NCI-H1436 (cell line): ENCODE measurements at places on chromosomes 7 and 10.

GRCh38 chr7:152035817-152036216, 10.3 kb downstream of the GALNT11 start:
- DNase-seq: no peak

GRCh38 chr10:11876324-11876723, 53.2 kb downstream of the PROSER2 start:
- no peak for DNase-seq

GRCh38 chr7:144137501-144137900, 14.5 kb downstream of the OR2A14 start:
- DNase-seq: no peak

DNA sequence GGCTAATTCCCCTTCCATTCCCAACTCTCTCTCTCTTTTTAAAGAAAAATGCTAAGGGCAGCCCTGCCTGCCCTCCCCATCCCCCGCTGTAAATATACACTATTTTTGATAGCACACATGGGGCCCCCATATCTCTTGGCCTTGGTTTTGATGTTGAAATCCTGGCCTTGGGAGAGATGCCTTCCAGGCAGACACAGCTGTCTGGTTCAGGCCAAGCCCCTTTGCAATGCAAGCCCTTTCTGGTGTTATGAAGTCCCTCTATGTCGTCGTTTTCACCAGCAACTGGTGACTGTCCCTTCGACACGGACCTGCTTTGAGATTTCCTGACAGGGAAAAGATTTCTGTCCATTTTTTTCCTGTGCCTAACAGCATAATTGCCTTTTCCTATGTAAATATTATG, 3.0 kb downstream of the ADRA2A start:
- DNase-seq: no peak

DNA sequence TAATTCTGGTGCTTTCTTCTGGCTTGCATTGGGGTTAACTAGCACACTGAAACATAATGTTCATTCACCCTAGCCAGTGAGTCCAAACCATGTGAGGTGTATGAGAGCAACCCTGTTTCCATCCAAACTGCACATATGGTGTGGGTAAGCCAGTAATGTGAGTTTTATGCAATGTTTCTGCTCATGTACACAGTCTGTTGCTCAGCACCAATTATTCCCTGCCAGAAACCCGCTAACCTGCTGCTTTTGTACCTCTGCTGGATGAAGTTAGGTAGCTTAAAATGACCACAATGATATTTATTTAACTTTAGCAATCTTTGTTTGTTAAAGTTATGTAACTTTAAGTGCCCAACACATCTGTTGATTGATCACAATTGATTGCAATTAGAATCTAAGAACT, 93.7 kb upstream of the RPA3 start:
- no peak for DNase-seq

DNA sequence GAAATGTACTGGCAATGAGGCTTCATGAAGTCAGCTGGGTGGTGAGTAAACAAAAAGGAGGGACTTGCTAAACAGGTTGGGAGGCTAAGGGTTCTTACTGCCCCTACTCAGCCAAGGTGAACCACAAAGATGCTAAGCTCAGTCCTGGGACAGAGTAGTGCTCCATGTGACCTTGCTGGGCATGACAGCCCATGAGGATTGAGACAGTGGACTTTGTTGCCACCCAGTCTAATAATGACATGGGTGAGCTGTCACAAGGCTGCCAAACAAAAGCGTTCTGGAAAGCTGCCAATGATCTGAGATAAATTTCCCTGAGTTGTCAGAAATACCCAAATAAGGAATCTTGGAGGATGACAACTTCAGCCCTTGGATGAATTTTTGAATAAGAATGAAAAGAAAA, 75.2 kb downstream of the CLEC2L start:
- DNase-seq: no peak

DNA sequence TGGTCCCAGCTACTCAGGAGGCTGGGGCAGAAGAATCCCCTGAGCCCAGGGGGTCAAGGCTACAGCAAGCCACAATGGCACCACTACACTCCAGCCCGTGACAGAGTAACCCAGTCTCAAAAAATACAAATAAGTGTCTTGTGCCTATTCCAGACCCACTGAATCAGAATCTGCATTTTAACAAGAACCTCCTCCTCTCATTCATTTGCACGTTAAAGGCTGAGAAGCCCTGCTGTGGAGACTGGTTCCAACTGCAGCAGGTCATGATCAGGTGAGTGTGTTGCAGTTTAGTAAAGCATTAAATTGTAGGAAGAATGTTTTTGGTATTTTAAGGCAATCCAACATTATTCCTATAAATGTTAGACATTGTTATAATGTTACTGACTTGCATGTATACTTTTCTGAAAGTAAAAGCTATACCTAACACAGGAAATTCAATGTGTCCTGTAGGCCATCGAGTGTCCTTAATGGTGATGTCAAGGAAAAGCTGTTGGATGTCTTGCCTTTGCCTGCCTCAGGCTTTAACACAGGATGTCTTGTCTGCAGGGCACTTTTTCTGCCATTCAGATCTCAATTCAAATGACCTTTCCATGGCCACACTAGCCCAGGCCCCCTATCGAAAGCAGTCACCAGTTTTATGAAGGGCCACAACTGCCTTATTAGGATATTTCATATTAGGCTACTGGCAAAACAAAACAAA, 30.4 kb downstream of the MKRN1 start:
- DNase-seq: no peak

DNA sequence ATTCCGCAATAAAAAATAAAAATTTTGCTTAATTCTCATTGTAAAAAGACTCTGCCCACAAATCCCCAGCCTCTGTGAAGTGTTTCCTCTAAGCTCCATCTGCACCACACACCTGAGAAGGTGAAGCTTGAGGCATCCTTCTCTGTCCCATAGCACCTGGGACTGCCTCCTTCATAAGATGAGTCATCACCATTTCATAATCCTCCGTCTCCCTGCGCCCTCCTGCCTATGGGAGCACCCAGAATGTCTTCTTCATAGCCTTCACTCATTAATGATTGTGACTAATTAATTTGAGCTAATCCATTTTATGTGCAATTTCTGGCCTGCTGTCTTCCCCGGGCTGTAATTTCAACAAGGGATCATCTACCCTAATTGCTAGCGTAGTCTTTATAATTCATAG, 90.3 kb downstream of the WDR11 start:
- DNase-seq: no peak

DNA sequence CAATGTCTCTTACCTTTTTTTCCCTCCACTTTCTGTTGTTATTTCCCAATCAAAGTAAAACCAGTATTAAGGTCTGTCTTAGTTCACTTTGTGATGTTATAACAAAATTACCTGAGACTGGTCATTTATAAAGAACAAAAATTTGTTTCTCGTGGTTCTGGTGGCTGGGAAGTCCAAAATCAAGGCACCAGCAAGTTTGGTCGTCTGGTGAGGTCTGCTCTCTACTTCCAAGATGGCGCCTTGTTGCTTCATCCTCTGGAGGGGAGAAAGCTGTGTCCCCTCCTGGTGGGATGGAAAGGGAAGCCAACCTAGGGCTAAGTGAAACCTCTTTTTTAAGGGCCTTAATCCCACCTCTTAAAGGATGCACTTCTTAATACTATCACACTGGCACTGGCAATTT, 22.3 kb upstream of the INSYN2A start:
- DNase-seq: no peak

- no peak for DNase-seq
Observed at GRCh38 chr7:139900326-139900725, 71.3 kb downstream of the TBXAS1 start.

DNA sequence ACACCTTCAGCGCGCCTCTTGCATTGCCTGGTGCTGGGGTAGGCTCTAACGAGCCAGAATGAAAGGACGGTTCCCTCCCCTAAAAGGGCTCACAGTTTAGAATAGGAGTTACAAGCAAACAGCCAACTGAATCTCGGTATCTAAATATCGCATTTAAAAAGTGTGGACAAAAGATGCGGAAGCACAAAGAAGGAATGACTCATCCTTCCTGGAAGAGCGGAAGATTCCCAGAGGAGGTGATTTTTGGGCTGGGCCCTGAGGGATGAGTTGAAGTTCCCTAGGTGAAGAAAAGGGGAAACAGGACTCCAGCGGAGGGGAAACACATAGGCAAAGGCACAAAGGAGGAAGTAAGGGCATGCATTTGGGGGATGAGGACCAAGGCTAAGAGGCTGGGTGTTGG, 29.9 kb downstream of the SRRM3 start:
- no peak for DNase-seq

DNA sequence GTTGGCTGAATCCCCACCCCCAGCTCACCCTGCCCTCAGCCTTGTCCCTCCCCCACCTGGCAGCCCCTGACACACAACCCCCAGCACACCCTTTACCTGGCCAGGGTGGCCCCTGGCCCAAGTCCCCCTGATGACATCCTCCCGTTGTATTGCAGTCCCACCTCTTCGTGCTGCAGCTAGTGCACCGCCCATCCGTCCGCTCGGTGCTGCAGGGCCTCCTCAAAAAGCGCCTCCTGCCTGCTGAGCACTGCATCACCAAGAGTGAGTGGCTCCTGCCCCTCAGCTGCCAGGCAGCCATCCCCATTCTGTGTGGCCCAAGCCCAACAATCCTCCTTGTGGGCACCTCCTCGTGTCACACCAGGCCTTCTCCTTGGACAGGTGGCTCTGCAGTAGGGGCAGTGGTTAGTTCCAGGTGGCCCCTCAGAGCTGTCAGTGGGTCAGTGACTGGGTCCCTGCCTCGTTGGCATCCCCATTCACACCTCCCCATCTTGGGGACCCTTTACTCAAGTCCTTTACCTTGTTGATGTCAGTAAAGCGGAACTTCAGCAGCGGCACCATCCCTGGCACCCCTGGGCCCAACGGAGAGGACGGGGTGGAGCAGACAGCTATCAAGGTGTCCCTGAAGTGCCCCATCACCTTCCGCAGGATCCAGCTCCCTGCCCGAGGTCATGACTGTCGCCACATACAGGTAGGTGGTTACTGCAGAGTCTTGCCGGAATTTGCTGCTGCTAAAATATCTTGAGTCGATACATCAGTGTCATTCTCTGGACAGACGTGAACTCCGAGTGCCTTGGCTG, 14.3 kb downstream of the ZMIZ2 start:
- DNase-seq: no peak

DNA sequence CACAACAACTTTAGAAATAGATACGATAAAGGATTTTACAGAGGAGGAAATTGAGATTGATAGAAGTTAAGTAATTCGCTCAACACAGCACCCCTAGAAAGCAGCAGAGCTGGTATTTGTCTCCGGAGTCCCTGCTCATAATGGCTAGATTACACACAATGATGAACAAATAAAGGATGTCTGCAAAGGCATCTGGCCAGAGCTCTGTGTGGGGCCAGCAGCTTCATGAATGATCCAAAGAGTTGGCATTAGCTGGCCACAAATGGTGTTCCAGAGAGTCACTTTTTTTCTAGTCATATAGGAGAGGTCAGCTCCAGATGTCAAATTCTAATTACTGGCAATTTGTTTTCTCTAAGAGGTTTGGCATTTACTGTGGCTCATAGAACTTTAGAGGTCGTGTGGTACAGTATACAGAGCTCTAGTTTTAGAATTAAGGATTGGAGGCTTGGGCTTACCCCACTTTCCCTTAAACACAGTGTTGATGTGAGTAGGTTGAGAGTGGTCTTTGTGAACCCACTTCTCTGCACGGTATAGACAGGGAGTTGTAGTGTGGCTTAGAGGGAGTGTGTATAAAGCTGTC, 186.2 kb downstream of the BICC1 start:
- DNase-seq: no peak

GRCh38 chr10:2592360-2593160, 474.8 kb upstream of the PFKP start:
- DNase-seq: no peak

- DNase-seq: no peak
Observed at GRCh38 chr7:44218418-44219201, 17.8 kb downstream of the YKT6 start.

DNA sequence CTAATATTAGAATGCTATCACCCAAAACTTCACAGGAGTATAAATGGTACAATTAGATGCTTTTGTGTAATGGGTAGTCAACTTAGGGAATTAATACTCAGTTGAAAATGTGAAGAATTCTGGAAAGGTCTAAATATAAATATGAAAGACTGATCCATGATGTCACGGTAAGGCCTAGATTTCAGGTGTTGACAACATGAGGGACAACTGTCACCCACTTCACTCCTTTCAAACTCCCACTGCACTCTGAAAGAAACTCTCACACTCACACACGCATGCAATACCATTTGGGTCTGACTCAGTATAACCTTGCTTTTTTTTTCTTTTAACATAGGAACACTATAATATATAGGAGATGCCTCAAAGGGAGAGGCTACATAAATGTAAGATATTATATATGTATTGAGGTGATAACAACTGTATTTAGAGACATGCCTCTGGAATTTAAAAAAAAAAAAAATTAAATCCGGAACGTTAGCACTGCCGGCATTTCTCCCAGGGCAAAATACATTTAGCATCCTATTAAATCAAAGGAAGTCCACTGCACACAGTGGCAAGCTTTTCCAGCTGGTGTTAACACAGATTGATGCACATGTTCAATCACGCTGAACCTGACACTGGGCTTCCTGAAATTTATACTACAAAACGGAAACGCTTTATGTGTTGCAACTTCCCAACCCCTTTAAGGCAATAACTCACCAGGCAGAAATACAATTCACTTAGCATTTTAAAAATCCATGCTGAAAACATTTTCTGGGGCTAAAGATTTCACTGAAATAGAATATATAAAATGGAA, 74.9 kb downstream of the RSU1 start:
- DNase-seq: no peak

GRCh38 chr7:29921404-29922010, 68.1 kb downstream of the SCRN1 start:
- peak; percentile 37 for DNase-seq
